Hematopoietic multipotent progenitor cell (in vitro differentiated cells): ENCODE measurements at places on chromosomes 11 and 22. TPM values are rescaled to one million over a fixed set of nuclear protein-coding genes. Genes with fewer than 3 reads are reported as not detected.

Gene KDM4D
- 1.3 TPM for total RNA-seq

Gene OR5A1
- total RNA-seq, result under 0.01 TPM

Gene PHOX2A
- total RNA-seq, result not detected

Gene RFPL2
- not detected for total RNA-seq

Gene CDCA5
- 5.1 TPM for total RNA-seq

Gene CD3D
- total RNA-seq, result 0.27 TPM

Gene RIBC2
- total RNA-seq, result 0.54 TPM

Gene VSIG10L2
- total RNA-seq, result not detected

DNA sequence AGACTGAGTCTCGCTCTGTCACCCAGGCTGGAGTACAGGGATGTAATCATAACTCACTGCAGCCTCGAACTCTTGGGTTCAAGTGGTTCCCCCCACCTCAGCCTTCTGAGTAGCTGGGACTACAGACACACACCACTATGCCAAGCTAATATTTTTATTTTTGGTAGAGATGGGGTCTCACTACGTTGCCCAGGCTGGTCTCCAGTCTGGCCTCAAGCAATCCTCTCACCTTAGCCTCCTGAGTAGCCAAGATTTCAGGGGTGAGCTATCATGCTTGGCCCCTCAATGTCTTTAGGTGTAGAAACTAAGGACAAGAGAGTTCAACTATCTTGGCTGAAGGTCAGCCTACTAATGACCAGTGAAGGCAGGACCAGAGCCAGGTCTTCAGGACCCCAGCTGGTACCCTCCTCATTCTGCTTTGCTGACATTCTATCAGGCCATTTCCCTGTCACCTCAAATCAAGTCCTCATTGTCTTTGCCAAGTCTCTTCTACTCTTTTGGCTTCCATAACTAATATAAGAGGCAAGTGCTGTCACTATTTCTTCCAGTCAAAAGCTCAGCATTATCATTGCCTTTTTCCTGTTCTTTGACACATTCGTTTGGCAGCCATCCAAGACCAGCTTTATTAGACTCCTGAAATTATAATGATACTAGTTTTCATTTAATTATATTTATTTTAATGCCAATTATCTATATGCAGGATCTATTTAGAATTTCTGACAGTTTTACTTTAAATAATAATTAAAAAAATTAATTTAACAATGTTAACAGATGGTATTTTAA lies 264.2 kb upstream of the PITPNB start:
- DNase-seq, result no peak

DNA sequence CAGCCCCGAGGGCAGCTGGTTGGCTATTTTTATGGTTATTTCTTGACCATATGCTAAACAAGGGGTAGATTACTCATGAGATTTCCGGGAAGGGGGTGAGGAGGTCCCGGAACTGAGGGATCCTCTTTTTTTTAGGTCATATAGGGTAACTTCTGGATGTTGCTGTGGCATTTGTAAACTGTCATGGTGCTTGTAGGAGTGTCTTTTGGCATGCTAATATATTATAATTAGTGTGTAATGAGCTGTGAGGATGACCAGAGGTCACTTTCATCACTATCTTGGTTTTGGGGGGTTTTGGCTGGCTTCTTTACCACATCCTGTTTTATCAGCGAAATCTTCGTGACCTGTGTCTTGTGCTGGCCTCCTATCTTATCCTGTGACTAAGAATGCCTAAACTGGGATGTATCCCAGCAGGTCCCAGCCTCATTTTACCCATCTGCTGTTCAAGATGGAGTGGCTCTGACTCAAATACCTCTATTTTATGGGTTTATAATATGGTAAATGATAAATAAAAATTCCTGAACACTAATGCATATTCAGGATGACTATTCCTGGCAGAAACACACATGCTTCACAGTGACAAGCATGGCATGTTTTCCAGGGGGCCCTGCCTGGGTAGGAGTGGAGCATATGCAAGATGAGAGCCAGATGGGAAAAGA lies 11.2 kb downstream of the KREMEN1 start:
- no peak for DNase-seq

DNA sequence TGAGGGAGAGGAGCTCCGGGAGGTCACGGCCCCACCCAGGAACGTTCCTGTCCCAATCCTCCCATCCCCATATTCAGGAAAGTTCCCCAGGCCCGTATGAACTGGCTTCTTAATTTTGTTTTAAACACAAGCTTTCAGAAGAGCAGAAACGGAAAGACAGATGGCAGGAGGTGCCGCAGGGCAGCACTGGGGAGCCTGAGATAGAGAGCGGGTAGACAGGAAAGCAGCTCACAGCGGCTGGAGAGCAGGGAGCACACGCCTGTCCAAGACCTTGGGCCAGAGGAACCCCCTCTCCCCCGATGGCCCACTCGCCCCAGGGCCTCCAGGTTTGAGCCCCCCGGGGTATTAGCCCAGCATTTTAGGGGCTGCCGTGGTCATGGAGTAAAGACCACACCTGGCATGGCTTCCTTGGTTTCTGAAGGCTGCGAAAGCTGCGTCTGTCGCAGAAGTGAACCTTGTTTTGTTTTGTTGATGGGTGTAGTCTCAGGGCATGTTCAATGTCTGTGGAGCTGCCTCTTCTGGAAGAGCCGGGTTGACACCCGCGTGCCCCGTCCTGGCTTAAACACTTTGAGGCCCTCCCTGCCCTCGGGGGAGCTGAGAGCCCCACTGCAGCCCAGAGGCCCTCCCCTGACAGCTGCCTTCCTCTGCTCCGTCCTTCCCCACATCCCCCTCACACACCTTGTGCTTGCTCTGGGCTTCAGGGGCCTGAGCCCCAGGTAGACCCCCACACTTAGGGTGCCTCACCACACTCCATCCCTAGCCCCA lies 17.9 kb upstream of the KCNQ1OT1 start:
- no peak for DNase-seq

- DNase-seq, result no peak
Observed at GRCh38 chr11:132448334-132448995, 1078.0 kb downstream of the NTM start.

GRCh38 chr11:43547889-43548381 lies 132.6 kb upstream of the HSD17B12 start:
- DNase-seq, result no peak

- no peak for DNase-seq
Observed at GRCh38 chr11:9017773-9018172, 14.0 kb upstream of the NRIP3 start.

DNA sequence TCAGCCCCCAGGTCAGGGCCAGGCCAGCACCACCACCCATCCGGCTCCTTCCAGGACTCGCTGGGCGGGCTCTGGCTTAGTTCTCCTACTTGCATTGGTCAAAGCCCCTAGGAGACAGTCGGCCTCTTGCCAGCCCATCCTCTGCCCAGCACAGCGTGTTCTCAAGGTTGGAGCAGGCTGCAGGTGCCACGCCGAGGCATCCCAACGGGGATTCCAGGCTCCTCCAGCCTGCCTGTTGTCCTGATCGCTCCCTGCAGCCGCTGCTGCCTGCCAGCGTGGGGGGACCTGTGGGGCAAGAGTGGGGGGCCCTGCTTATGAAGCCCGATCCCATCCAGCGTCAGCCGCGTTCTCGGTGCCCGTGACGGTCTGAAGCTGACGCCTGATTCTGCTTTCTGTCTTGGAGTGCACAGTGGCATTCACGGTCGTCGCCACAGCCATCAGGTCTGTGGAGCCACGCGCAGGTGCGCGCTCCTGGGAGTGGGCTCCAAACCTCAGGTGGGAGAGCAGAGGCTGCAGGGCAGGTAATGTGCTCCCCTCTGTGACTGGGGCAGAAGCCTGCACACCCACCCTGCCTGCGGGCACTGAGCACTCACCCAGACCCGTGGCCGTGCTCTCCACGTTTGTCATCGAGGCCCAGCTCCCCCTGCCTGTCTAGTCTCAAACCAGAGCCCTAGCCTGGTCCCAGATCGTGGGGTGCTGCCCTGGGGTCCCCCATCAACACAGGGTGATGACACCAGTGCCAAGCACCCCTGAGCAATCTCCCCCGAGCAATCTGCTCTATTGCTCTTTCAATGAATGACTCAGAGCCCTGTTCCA lies 991.6 kb downstream of the BRD1 start:
- no peak for DNase-seq

DNA sequence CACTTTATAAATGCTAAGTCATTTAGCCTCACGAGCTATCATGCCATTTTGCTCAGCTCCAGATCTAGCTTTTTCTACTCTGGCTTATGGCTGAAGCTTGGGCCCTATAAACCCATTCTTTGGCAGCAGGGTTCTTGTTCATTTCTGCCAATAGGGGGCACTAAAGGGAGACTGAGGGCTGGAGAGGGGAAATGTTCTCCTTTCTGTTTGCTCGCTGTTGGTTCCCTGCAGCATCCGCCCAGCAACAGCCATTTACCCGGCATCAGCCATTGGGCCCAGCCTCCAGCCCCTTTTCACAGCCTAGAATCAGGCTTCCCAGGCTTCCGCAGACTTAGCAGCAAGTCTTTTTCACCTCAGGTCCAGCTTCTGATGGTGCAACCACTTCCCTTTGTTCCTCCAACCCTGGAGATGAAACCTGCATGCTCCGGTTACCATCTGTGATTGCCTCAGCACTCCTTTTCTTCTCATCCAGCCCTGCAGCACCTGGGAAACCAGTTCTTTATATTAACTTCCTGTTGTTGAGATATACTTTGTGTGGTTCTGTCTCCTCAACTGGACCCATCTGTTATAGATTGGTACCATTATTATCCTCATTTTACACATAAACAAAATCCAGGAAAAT lies 4.2 kb upstream of the ME3 start:
- DNase-seq, result peak; percentile 10

- no peak for DNase-seq
Observed at GRCh38 chr22:35484651-35485556, 55.7 kb upstream of the RASD2 start.

DNA sequence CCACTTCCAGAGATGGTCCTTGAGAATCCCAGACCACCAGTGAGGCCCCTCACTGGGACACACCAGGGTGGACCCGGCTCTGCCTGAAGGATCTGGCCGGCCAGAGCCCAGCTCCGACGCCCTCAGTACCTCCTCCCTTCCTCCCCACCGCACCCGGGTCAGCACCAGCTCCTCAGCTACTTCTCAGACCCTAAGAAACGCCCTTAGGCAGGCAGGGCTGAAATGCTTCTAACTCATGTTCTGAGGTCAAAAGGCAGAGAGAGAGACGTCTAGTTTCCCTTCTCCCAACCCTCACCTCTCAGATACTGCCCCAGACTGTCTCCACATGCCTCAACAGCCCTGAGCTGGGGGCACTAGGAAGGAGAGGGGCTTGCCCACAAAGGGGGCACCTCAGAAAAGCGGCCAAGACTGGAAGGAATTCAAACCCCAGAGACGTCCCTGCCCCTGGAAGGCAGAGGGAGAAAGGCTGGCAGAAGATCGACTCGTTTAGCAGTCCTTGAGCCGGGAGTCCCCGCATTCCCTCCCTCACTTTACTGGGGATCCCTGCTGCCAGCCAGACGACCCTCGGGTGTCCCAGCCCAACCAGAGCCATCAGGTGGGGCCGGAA lies 539 bp downstream of the USH1C start:
- DNase-seq, result no peak

DNA sequence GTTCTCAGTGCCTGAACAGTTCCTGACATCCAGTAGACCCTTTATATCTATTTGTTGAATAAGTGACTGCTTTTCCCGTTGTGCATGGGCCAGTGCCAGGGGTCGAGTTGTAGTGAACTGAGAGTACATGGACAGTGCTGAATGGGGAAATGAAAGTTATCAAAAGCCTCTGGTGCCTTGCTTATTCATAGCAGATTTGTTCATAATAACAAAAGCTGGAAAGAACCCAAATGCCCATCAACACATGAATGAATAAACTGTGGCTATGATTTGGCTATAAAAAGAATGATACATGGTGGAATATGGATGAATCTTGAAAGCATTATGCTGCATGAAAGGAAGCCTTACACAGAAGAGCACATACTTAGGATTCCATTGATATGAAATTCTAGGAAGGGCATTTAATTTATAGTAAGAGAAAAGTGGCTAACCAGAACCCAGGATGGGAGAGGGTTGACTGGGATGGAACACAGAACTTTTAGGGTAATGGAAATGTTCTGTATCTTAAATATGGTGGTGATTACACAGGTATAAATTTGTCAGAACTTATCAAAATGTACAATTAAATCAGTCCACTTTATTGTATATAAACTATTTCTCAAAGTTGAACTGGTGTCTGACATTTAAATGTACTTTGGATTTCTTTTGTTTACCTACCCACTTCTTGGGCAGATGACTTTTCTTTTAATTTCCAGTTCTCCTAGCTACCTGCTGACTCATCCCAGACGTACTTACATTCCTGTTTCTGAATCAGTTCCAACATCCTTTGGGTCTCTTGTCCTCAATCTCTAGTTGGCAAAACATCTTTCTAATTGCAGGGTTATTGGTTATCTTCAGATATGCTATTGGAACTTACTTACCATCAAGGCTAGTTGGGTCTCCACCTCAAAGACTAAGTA lies 42.8 kb downstream of the PACS1 start:
- DNase-seq, result no peak

DNA sequence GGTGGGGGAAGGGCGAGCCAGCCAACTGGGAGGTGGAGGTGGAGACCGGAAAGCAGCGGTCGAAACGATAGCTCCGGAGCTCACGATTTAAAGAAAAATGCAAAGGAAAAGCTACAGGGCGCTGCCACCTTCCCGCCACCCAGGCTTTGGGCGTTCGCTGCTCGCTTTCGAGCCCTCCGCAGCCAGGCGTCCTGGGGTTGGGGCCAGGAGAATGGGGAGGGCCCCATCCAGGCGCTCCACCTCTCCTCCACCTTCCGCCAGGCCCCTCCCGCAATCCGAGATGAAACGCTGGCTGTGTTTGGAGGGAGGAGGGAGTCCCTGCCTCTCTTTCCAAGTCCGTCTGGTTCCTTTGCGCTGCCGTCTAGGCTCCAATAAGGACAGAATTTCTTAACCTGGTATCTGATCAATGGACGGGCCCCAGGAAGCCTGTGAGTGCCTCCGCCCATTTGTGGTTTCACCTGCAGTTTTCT lies 483 bp upstream of the ABTB2 start:
- peak; percentile 31 for DNase-seq

DNA sequence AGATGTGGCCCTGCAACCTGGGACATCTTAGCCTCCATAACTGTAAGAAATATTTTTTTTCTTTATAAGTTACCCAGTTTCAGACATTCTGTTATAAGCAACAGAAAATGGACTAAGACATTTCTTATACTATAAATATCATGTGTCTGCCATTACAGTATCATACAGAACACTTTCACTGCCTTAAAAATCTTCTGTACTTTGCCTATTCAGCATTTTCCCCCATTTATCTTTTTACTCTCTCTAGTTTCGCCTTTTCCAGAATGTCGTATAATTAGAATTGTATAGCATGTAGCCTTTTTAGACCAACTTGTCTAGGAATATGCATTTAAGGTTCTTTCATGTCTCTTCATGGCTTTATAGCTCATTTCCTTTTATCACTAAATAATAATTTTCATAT lies 88.0 kb downstream of the PARVA start:
- no peak for DNase-seq

- DNase-seq, result no peak
Observed at GRCh38 chr11:70419307-70420007, 21.1 kb downstream of the CTTN start.

- DNase-seq, result no peak
Observed at GRCh38 chr22:29208502-29208862, 2.8 kb downstream of the EMID1 start.

DNA sequence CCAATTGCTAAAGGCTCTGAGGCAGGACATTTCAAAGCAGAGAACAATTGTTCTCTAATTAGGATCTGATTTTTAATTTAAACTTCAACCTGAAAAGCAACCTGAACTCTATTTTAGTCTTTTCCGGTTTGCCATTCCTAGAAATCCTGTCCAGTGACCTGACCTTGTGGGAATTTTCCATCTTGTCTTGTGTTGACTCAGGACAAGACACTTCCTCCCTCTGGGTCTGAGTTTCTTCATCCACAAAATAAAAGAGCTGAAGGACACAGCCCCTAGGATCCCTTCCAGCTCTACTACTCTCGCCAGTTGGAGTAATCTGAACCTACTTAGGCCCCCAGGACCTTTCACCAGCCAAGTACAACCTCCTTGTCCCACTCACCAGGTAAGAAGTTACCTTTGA lies 66.5 kb upstream of the POU2AF1 start:
- DNase-seq, result no peak
